ENCODE measurements at places on chromosomes 5 and 9. TPM values are rescaled to one million over a fixed set of nuclear protein-coding genes. Genes with fewer than 3 reads are reported as not detected.

DNA sequence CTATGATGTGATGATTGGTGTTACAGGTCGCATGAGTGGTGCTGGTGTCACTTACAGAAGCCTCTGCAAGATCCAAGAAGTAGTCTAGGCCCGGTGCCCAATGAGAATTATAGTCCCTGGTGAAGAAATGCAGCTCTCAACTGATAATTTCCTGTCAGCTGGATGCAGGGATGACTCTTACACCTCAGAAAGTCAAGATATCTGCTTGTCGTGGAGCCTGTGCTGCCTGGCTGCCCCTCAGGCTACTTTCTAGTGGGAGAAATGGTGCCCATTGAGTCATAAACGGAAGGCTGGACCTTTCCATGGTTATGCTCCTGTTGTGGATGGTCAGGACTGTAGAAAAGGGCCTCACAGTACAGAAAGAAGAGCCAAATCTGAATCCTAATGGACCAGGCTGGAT is 46.8 kb upstream of the NXNL2 start:
- no peak overlapping the region for H3K27ac ChIP-seq
- H3K4me3 ChIP-seq = no peak overlapping the region
- H3K4me1 ChIP-seq = no peaks in the 10 kb centered on the region
- H3K27me3 ChIP-seq = no peaks in the 10 kb centered on the region
- peaks cover 2% of the 10 kb centered on the region for H3K36me3 ChIP-seq

- H3K27me3 ChIP-seq = no peaks in the 10 kb centered on the region
- no peaks in the 10 kb centered on the region for H3K36me3 ChIP-seq
- no peaks in the 10 kb centered on the region for H3K4me1 ChIP-seq
- H3K4me3 ChIP-seq = no peak overlapping the region
- no peak overlapping the region for H3K27ac ChIP-seq
- no peak for DNase-seq
Measured at GRCh38 chr9:110543631-110544051, 35.9 kb downstream of the SVEP1 start.

- peaks cover 10% of the 10 kb centered on the region for H3K27me3 ChIP-seq
- no peak for DNase-seq
- no peaks in the 10 kb centered on the region for H3K36me3 ChIP-seq
- no peaks in the 10 kb centered on the region for H3K4me1 ChIP-seq
- no peak overlapping the region for H3K4me3 ChIP-seq
- H3K27ac ChIP-seq = no peak overlapping the region
Measured at GRCh38 chr9:109150925-109151545, 16.0 kb downstream of the FRRS1L start.

The SHISAL2B gene
- not detected for total RNA-seq

The PCDHGA1 gene
- 0.31 TPM for total RNA-seq

The GPSM1 gene
- total RNA-seq = 5.0 TPM

The IRX4 gene
- total RNA-seq = not detected

Measured in activated naive CD8-positive, alpha-beta T cell treated with anti-CD3 and anti-CD28 coated beads, Interleukin-2, amount 10 ng/mL, durations not matched to agents 7 days and 5 days (primary cell).